COLO829 (cell line): ENCODE measurements at places on chromosomes 2 and 18.

DNA sequence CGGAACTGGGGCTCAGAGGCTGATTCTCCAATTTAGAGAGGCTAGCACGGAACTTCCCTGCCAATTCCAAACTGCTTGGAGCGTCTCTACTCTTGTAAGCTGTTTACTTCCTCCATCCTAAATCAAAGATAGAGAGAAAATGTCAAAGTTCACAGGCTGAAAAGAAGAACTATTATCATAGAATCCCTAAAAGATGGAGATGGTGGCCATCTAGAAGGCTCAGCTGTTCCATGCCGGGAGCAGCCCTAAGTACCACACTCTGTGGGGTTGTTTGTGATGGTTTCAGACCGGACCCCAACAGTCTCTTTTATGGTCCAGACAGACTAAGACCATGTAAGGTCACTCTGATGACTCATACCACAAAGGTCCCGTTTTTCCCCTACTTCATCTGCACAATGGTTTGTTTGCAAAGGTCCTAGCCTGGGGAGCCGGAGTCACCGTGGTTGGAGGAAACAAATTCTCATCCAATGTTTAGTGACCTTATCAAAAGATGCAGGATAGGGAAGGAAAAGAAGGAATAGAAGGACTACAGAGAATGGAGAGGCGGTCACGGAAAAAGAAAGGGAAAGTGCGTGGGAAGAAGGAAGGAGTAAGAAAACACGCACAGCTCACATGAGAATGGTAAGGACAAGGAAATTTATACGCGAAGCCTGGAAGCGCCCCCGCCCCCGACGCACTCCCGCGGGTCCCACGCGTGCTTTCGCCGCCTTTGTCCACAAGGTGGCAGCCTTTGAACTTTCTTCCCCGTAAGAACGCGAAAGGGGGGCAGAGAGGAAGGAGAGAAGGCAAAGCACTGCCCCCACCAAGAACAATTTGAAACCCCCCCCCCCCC is 453 bp upstream of the ANTXR1 start:
- DNase-seq = peak; percentile 47

- DNase-seq = no peak
These were observed 83.9 kb downstream of the FAM210A start for GRCh38 chr18:13642440-13642827.

GRCh38 chr2:65231892-65232477 is 4.4 kb downstream of the ACTR2 start:
- no peak for DNase-seq

GRCh38 chr2:234364661-234365060 is 132.2 kb downstream of the ARL4C start:
- no peak for DNase-seq

DNA sequence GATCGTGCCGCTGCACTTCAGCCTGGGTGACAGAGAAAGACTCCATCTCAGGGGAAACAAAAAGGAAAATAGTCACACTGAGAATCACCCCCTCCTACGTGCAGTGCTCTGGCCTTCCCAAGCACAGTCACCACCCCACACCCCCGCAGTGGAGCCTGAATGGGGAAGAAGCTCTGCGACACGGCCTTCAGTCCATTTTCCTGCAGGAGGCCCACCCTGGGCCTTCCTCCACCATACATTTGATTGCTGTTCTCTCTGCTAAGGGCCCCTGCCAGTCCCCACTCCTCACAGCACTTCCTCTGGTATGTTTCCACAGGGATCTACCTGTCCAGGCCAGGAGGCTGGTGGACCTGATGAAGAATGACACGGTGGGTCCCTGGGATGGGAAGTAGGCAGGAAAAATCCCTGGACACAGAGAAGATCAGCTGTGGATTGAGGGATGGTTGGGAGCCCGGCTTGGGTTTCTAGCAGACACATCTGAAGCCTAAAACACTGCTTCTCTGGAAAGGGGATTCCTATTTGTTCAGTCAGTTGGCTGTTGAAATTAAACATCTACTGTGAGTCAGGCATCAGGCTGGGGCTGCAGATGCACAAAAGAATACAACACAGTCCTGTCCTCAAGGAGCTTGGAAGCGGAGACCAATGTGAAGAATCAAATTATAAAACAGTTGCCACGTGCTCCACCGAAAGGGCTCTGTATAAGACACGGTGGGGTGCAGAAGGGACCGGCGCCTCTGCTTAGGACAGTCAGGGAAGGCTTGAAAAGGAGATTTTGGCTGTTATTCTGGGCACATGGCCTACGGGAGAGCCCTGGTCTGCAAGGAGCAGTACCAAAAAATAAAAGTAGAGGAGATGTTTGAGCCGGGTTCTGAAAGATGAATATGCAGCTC is 82.2 kb downstream of the PLB1 start:
- DNase-seq = no peak

DNA sequence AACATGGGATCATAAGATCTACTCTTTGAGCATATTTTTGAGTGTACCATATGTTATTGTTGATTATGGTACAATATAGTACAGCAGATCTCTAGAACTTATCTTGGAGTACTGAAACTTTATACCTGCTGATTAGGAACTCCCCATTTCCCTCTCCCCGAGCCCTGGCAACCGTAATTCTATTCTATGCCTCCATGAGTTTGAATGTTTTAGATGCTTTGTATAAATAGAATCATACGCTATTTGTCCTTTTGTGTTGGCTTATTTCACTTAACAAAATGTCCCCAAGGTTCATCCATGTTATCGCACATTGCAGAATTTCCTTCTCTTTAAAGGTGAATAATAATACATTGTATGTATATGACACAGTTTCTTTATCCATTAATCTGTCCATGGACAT is 117.2 kb downstream of the PTPRM start:
- no peak for DNase-seq

- DNase-seq = no peak
These were observed 38.2 kb downstream of the LPIN2 start for GRCh38 chr18:2974731-2975130.
